CD8-positive, alpha-beta T cell (primary cell): ENCODE measurements at places on chromosomes 2 and 18.

GRCh38 chr2:146135245-146135644, 1615.3 kb upstream of the ZEB2 start:
- no peak for DNase-seq

DNA sequence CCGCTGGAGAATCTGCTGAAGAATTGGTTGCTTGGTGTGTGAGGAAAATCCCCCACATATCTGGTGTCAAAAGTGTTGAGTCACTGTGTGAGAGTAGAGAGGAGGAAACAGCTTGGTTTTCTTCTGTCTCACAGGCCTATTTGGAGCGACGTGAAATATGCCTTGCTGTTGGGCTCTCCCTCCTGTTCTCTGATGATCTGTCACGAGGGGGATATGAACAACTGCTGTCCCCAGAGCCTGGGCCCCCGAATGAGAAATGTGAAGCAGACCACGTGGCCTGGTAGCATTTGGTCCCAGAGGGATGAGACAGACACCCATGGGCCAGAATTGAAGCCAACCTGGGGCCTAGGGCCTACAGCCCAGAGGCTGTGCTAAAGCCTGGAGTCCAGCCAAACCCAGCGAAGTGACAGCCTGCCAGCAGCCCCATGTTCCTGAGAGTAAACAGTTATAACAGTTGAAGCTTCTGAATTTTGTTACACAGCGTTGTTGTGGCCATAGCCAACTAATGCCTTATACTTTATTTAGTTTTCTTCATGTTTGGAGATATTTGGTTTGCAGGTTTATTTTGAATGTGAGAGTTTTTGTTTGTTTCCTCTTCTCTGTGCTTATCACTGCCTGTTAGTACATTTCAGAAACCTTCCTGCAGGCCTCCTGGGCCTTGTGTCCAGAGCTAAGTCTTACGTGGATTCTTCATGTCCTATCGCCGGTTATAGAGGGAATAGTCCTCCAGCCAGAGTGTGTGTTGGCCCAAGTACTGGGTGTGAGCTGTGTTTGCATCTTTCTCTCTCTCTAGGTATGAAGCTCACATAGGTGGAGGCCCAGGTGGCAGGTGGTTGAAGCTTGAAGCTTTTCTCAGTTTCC, 18.7 kb upstream of the COLEC12 start:
- no peak for DNase-seq

DNA sequence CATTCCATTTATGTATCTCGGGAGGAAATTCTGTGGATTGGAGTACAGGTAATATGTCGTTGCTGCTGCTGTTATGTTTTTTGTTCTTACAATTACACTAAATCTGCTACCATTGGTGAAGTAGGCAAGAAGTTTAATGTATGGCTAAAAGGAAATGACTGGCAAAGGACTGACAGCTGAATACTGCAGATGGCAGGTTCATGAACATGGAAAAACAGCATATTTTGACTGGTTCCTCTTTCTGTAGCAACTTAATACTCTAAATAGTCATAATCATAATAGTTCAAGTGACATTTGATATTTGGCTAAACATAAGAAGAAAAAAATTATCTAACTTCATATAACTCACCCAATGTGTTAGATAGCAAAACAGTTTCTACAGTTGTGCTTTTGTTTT, 84.5 kb upstream of the PGAP1 start:
- no peak for DNase-seq

DNA sequence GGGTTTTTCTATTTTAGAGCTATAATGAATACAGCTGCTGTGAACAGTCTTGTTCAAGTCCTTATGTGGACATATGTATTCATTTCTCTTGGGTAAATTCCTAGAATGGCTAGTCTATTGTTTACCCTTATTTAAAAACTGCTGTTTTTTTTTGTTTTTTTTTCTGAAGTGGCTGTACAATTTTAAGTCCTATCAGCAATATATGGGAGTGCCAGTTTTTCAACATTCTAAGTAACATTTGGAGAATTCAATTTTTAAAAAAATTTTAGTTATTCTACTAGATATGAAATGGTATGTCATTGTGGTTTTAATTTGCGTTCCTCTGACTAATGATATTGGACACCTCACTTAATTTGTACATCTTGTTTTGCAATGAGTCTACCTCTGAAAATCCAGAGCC, 349.7 kb downstream of the SATB2 start:
- DNase-seq, result no peak

GRCh38 chr18:9838144-9838877, 47.5 kb upstream of the TXNDC2 start:
- no peak for DNase-seq

GRCh38 chr2:120867290-120868241, 131.9 kb downstream of the GLI2 start:
- no peak for DNase-seq

DNA sequence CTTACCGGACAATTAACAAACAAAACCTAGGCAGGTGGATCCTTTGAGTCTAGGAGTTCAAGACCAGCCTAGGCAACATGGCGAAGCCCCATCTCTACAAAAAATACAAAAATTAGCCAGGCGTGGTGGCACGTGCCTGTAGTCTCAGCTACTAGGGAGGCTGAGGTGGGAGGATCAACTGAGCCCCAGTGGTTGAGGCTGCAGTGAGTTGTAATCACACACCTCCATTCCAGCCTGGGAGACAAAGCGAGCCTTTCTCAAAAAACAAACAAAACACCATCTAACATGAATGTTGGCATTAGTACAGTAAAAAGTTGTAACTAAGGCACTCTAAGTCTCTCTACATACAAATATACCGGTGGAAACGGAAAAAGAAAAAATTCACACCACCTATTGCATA, 5.3 kb downstream of the SP3 start:
- DNase-seq, result no peak

DNA sequence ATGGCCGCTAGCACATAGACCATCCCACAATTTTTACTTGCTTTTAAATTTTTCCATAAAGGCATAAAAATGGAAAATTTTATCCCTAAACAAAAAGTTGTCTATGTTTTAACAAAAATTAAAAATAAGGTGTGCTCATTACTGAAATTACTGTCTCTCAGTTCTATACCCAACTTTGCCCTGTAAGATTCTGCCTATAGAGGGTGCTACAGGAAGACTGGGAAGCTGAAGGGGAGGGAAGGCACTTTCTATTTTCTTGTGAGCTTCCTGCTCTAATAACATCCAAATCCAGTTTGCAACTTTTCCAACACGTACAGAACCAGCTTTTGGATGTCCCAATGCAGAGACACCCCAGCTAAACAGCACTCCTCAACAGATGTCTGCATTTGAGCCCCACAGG, 666.9 kb downstream of the PLCL1 start:
- DNase-seq, result no peak

GRCh38 chr2:11072550-11072949, 82.7 kb upstream of the SLC66A3 start:
- DNase-seq, result no peak

DNA sequence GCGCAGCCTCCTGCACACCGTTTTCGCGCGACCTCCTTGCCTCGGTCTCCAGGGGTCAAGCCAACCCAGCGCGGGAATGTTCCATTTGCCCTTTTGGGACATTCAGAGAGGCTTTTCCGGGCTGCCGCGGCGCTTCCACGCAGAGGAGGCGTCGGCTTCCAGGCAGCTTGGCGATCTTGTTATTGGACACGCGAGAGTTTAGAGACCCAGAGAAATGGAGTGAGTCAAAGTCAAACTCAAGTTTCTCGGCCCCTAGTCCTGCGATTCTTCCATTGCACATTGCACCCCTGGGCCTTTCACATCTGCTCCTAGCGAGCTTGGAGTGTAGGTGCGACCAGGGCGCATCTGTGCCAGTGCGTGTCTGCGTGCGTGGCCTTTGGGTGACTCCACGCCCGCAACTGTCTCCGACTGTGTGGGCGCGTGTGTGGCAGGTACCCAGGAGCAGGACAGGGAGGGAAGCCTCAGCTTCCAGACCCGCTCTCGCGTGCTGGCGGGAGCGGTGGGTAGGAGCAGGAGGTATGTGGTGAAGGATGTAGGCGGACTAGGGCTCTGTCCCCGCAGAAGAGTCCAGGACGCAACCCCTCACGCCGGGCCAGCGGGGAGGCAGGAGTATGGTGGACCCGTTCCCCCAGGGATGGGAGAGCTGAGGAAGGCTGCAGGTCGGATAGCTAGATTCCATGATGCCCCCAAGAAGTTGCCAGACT, 13.5 kb downstream of the SIX3 start:
- no peak for DNase-seq

GRCh38 chr2:175884697-175885393, 117.2 kb downstream of the LNPK start:
- DNase-seq, result no peak

GRCh38 chr2:206856513-206856912, 82.8 kb upstream of the CPO start:
- DNase-seq, result no peak

DNA sequence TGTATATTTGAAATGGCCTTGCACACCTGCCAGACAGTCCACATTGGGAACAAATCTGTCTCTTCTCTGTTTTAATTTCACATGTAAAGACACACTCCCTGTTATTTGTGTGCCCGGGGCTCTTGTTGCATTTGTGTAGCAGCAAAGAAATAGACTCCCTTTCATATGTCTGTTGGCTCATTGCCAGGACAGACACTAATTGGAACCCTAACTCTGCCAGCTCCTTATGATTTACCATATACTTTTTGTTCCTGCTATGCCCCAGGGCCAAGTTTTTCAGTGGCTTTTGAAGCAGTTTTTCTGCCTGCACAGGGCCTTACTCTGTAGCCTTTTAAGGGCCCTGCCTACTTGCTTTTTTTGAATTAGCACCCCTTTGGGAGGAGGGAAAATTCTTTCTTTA, 396.9 kb downstream of the DLGAP1 start:
- DNase-seq, result no peak

GRCh38 chr2:62243983-62244382, 48.1 kb downstream of the B3GNT2 start:
- no peak for DNase-seq

DNA sequence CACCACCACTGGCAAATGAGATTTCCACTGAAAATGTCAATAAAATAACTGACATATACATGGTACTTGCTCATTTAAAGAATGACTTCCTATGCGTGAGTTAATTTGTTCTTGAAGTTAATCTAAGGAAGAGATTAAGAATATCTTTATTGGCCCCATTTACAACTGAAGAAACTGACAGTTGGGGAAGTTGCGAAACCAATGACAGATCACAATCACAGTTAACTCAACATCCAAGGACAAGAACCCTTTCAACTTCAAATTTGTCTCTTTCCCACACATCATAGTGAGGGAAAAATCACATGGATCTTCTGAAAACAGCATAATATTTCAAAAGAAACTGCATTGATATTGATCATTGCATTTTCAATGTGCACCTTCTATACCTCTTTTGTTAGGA, 565.4 kb downstream of the IRS1 start:
- no peak for DNase-seq

DNA sequence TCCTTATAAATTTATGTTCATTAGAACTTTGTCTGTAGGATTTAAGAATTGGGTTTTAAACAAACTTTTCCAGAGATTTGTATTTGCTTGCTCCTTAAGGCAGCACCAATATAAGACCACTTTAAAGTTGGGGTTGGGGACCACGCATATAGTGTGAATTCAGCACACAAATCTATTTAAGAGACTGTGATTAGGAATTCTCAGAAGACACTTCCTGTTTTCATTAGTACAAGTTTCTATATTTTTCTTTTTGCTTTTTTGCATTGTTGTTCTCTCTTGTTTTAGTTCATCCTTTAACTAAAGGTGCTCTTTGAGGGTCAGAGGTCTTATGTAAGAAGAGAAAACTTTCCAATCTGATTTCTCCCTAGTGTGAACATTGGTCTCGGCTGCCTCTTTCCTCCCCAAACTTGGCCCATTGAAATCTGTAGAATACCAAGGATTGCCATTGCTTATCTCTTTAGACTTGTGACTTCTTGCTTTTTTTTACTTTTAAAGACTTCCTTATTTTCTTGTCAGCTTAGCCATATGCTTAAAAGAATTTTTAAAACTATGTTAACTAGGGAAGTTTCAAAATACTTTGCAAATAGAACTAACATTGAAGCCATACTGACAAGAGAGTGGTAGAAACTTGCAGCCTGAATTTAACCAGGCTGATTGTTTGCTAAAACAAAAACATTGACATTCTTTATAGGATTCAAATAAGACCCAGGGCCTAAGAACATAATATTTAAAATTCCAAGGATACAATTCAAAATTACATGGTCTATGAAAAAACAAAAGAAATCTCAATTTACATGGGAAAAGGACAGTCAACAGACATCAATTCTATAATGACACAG, 264.1 kb upstream of the FN1 start:
- no peak for DNase-seq

GRCh38 chr2:57443086-57443485, 603.5 kb upstream of the VRK2 start:
- no peak for DNase-seq

- no peak for DNase-seq
Observed at GRCh38 chr18:39314595-39314994, 1749.0 kb upstream of the CELF4 start.

- no peak for DNase-seq
Observed at GRCh38 chr2:238225121-238225520, 14.7 kb downstream of the HES6 start.

DNA sequence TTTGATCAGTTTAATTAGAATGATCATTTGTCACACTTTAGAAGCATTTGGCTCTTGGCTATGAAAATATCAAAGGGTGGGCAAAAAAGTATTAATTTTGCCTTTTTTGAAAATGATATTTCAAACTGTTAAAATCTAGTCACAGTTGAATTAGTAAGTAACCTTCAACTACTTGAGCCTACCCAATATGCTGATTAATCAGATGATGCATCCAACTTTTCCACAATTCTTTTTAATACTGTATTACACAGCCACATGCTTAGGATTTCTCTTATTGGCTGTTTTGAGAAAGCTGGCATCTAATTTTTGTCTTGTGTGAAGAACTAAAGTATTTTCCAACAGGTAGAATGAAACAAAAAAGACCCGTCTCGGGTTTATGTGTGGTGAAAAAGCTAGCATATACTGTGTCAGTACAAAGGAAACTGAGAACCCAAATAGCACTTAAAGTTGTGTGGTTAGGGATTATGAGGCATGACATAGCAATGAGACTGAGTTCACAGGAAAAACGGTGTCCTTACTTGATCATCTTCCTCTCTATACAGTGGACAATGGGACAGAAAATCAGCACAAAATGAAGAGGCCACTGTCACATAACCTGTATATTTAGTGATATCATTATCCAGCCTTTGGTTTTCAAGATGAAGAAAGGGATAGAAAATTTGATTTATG, 11.7 kb downstream of the OSBPL6 start:
- DNase-seq, result no peak

- DNase-seq, result no peak
Observed at GRCh38 chr18:38115201-38115600, 549.6 kb upstream of the CELF4 start.

DNA sequence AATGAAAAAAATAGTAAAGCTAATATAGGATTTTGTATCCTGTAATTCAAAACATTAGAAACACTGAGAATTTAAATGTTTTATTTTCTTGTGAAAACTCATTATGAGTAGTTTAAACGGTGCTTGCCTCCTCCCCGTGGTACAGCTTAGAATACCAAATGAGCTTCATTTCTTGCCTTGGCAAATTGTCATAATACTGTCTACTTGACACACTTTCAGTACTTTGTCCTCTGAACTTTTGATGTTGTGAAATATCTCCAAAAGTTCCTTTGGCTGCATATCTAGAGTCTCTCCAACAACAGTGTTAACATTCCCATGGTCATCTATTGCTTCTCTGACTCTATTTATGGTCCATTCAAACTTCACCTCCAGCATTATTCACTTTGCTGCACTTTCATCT, 61.9 kb upstream of the EPB41L5 start:
- no peak for DNase-seq

GRCh38 chr2:211413746-211414145, 857.3 kb downstream of the CPS1 start:
- DNase-seq, result no peak
